Ovary (tissue), 10 donors: ENCODE measurements at places on chromosomes 1 and 21.

DNA sequence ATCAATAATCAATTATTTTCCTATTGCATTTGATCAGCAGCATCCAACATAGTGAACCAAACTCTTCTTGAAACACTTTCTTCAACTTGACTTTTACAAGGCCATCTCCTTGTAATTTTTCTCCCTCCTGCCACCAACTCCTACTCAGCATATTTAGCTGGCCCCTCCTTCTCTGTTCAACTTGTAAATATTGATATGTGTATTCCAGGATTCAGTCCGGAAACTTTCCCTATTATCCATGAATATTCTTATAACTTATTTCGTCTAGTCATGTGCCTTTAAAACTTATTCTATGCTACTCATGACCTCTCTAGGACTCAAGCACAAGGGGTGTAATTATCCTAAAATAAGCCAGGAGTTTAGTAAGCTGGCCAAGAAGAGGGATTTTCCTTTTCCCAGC lies 52.9 kb downstream of the ZNF697 start:
- H3K4me3 ChIP-seq: no peak overlapping the region
- H3K4me1 ChIP-seq: no peaks in the 10 kb centered on the region
- DNase-seq: no peak
- no peak overlapping the region for H3K27ac ChIP-seq
- no peaks in the 10 kb centered on the region for H3K36me3 ChIP-seq

GRCh38 chr1:110430366-110430765 lies 20.6 kb upstream of the PROK1 start:
- no peak for DNase-seq
- H3K27me3 ChIP-seq: no peaks in the 10 kb centered on the region
- H3K36me3 ChIP-seq: no peaks in the 10 kb centered on the region
- no peak overlapping the region for H3K27ac ChIP-seq
- H3K4me1 ChIP-seq: peaks cover 8% of the 10 kb centered on the region

GRCh38 chr21:14452727-14453241 lies 69.8 kb upstream of the HSPA13 start:
- DNase-seq: no peak
- H3K4me1 ChIP-seq: no peaks in the 10 kb centered on the region
- H3K4me3 ChIP-seq: no peak overlapping the region
- no peak overlapping the region for H3K27ac ChIP-seq
- H3K27me3 ChIP-seq: no peaks in the 10 kb centered on the region

DNA sequence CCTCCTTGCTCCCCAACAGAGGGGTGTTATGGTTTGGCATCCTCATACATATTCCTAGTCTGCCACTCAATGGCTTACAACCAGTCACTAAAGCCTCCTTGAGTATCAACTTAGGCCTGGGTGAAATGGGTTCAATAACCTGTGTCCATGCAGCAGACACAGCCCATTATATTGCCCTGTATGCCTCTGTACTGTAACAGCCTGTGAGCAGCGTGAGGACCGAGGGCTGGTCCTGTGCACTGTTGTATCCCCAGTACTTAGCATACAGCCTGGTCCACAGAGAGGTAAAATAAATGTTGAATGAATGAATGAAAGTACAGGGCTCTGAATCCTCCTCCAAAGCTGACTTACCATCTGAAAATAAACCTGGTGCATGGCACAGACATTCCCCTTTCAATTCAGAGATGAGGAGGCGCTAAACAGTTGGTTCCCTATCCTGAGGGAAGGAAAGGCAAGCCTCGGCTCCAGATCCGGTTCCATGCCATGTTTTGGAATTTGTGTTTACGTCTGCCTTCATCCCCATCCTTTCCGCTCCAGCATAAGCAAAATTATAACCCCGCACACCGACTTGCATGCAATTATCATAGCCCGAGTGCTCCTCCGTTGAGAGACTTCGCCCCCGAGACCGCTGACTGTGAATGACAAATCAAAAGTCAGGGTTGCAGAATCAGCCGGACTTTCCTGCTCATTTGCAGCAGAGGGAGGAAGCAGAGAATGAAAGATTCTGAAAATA lies 45.0 kb upstream of the DNAJC6 start:
- peak; percentile 18 for DNase-seq
- H3K36me3 ChIP-seq: no peaks in the 10 kb centered on the region
- no peaks in the 10 kb centered on the region for H3K27me3 ChIP-seq
- H3K4me1 ChIP-seq: peaks cover 3% of the 10 kb centered on the region

DNA sequence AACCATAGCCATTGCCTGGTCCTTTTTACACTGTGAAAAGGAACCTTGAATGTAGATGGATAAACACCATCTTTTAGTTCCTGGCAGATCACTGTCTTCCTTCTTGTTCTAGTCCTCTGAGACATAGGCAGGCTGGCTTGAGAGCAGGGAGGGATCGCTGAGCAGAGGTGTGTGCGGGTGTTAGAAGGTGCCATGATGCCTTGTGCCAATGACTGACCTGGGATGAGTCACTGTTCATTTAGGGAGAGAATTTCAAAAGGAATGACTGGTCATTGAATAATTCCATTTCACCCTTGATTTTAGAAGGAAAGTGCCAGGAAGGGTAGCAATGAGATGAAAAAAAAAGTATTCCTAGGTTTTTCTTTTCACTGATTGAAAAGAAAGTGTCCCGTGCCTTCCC lies 383.9 kb downstream of the KIF26B start:
- no peak overlapping the region for H3K4me3 ChIP-seq
- no peaks in the 10 kb centered on the region for H3K27me3 ChIP-seq
- H3K4me1 ChIP-seq: no peaks in the 10 kb centered on the region

- no peak overlapping the region for H3K27ac ChIP-seq
- H3K4me3 ChIP-seq: peak overlapping the region; percentile 80
- peaks cover 13% of the 10 kb centered on the region for H3K4me1 ChIP-seq
Measured at GRCh38 chr1:211328084-211328694, 1.6 kb downstream of the TRAF5 start.

- H3K27me3 ChIP-seq: no peaks in the 10 kb centered on the region
- DNase-seq: no peak
- H3K4me3 ChIP-seq: no peak overlapping the region
- no peak overlapping the region for H3K27ac ChIP-seq
Measured at GRCh38 chr1:181794332-181794731, 267.2 kb downstream of the ZNF648 start.

GRCh38 chr1:168960114-168960513 lies 146.4 kb upstream of the ATP1B1 start:
- H3K4me1 ChIP-seq: peaks cover 3% of the 10 kb centered on the region
- no peaks in the 10 kb centered on the region for H3K36me3 ChIP-seq
- H3K27me3 ChIP-seq: no peaks in the 10 kb centered on the region
- H3K27ac ChIP-seq: no peak overlapping the region
- no peak for DNase-seq
- H3K4me3 ChIP-seq: no peak overlapping the region

DNA sequence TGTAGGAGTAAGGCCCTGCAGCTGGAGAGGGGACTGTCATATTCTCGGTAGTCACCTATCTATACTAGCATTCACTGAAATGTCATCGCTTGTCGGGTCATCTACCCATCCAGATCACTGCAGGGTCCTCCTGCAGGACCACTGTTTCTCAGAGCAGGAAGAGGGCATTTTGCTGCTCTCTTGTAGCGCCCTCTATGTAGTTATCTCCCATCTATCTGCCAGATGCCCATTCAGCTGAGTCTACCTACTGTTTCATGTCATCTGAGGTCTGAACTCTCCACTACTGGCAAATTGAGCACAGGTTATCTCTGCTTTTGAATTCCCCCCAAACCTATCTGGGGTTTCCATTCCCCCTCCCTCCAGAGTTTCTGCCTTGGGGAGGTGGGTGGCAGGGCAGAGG lies 258.2 kb upstream of the FOXD3 start:
- H3K36me3 ChIP-seq: no peaks in the 10 kb centered on the region
- no peaks in the 10 kb centered on the region for H3K27me3 ChIP-seq
- H3K4me1 ChIP-seq: no peaks in the 10 kb centered on the region
- no peak for DNase-seq

DNA sequence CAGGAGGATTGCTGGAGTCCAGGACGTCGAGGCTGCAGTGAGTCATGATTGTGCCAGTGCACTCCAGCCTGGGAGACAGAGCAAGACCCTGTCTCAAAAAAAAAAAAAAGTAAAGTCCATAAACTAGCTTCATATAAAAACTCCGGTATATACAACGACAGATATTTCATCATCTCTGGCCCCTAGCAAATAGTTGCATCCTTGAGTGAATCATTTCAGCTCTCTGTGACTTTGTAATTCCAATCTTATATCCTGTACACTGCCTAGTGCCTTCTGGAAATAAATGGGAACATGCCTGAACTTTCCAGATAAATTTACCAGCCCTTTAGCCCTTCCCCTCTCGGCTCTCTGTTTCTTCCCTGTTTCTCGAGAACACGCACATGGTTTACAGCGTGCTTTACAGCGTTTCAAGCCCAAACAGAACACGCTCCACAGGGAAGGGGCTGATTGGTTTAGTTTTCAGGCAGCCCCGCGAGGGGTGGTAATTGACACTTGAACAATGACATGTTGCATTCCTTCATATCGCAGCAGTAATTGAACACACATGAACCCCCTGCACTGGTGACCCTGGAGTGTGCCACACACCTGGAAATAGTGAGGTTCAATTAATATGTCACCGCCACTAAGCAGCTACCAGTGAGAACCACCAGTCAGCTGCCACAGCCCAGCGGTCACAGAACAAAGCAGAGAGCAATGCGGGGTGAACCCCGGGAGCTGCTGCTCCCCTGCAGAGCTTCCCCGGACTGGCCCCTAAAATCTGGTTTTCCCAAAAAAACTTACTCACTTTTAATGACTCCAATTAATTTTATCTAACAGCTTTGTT lies 35.7 kb upstream of the SIM2 start:
- no peak overlapping the region for H3K27ac ChIP-seq
- H3K27me3 ChIP-seq: no peaks in the 10 kb centered on the region
- H3K36me3 ChIP-seq: no peaks in the 10 kb centered on the region
- no peak overlapping the region for H3K4me3 ChIP-seq
- no peak for DNase-seq

- no peak overlapping the region for H3K4me3 ChIP-seq
- H3K27ac ChIP-seq: no peak overlapping the region
- H3K4me1 ChIP-seq: no peaks in the 10 kb centered on the region
- no peaks in the 10 kb centered on the region for H3K36me3 ChIP-seq
- H3K27me3 ChIP-seq: no peaks in the 10 kb centered on the region
Measured at GRCh38 chr1:22628698-22629444, 7.6 kb upstream of the C1QA start.

DNA sequence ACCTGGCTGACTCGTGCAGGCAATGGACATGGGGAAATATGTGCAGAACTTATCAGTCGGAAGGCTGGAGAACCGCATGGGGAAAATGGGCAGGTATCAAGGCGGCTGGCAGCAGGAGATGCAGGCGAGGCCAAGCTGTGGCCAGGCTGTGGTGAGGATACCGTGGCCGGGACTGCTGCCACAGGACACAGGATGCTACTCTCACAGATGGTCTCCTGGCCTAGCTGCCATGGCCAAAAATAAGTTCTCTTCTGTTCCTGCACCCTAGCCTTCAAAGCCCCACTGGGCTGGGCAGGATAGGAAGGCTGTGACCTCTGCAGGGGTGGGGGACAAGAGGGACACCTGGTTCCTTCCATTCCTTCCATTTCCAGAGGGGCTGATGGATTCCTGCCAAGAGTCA lies 26.4 kb downstream of the TEX35 start:
- no peaks in the 10 kb centered on the region for H3K27me3 ChIP-seq
- H3K27ac ChIP-seq: no peak overlapping the region
- DNase-seq: no peak
- H3K36me3 ChIP-seq: no peaks in the 10 kb centered on the region

DNA sequence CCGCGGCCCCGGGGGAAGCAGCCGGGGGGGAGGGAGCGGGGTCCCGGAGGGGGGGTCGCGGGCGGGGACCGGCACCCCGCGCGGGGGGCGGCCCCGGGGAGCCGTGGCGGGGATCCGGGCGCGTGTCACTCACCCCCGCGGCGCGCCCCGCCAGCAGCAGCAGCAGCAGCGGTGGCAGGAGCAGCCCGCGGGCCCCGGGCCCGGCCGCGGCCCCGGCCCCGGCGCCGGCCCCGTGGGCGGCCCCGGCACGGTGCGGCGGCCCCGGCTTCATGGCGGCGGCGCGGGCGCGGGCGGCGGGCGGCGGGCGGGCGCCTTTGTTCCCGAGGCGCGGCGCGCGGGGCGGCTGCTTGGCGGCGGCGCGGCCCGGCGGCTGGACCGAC lies 252 bp downstream of the SDC3 start:
- peaks cover 7% of the 10 kb centered on the region for H3K4me1 ChIP-seq
- DNase-seq: peak; percentile 46
- no peaks in the 10 kb centered on the region for H3K27me3 ChIP-seq

DNA sequence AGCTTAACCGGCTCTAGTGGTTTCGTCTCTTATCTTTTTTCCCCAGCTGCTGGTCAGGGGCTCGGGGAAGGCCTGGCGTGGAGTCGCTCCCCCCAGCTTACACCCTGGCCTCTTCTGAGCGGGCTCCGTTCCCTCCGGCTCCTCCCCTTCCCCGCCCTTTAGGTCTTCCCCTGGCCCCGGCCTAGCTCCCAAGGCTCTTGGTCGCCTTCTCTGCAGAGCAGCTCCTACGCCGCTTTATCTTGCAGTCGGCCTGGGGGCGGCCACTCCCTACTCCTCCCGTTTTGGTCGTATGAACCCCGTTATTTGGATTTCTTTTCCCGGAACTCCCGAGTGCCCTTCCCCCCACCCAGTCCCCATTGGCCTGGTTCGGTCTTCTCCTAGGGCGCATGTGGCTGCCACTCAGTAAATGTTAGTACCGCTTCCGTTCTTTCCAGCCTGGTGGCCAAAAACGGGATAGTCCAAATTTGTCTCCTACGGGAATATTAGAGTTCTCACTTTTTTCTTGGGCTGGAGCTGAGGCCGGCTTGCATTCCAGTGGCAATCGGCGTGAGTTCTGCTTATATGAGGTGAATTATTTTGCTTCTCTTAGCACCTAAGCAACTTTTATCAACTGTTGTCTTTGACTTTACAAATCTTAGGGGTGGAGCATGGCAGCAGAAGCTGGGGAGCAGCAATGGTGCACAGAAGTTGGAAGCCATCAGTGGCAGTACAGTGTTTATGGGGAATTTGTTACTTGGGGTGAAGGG lies 467 bp downstream of the THRAP3 start:
- no peaks in the 10 kb centered on the region for H3K27me3 ChIP-seq
- peak overlapping the region; percentile 93 for H3K27ac ChIP-seq
- H3K4me1 ChIP-seq: peaks cover 5% of the 10 kb centered on the region
- DNase-seq: no peak

DNA sequence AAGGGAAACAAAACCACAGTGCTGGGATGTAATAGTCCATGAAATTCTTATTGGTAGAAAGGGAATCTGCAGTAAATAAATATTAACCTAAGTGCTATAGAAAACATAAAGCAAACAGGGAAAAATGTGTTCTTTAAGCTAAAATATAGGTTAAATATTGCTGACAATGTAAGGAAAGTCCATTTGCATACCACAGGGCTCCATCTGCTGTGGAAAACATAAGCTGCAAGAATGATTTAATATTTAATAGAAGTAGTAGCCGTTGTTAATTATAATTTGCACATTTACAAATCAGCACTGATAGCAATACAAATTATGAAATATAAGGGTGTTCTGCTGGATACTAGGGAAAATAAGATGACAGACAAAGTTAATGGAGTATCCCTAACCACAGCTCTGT lies 444.9 kb upstream of the PKN2 start:
- H3K4me3 ChIP-seq: no peak overlapping the region
- no peaks in the 10 kb centered on the region for H3K4me1 ChIP-seq

GRCh38 chr21:46527801-46528200 lies 69.1 kb downstream of the DIP2A start:
- H3K4me1 ChIP-seq: no peaks in the 10 kb centered on the region
- DNase-seq: no peak
- no peaks in the 10 kb centered on the region for H3K27me3 ChIP-seq
- no peak overlapping the region for H3K4me3 ChIP-seq

GRCh38 chr1:30286988-30287839 lies 436.2 kb downstream of the MATN1 start:
- DNase-seq: no peak
- no peaks in the 10 kb centered on the region for H3K4me1 ChIP-seq
- H3K4me3 ChIP-seq: no peak overlapping the region
- H3K27me3 ChIP-seq: no peaks in the 10 kb centered on the region

GRCh38 chr21:16302851-16303282 lies 573.1 kb downstream of the USP25 start:
- H3K27ac ChIP-seq: peak overlapping the region; percentile 54
- peak; percentile 70 for DNase-seq
- H3K36me3 ChIP-seq: no peaks in the 10 kb centered on the region
- no peaks in the 10 kb centered on the region for H3K27me3 ChIP-seq
